ENCODE measurements at places on chromosomes 7 and 10.

DNA sequence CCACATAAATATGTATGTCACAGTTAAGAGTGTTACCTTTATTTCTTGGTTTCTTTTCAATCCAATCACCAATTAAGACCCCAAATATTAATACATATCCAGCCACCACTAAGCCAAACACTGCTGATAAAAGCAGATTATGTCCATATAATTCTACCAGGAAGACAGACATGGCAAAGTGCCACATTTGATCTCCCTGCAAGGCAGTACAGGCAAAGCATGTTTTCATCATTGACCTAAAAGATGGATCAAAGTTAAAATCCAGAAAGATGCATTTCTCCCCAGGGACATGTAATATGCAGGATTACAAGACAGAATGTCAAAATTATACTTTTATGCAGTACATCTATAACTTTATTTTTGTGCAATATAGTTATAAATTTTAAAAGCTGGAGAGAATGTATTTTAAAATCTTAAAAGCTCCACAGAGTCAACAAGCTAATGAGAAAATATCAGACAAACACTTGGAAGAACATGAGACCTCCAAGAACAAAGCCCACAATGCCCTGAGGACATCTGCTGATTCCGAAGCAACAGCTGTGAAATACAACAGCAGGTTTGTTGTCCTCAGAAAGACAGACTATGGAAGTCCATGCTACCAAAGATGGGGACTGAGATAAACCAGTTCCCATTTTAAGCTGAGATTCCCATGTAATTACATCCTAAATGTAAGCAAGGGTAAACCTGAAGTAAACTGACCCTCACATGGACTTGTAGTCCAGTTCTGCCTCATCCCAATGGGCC lies 54.5 kb upstream of the TOMM7 start:
- DNase-seq = no peak

- DNase-seq = no peak
These were observed 44.6 kb upstream of the DLG5 start for GRCh38 chr10:77970869-77971803.

DNA sequence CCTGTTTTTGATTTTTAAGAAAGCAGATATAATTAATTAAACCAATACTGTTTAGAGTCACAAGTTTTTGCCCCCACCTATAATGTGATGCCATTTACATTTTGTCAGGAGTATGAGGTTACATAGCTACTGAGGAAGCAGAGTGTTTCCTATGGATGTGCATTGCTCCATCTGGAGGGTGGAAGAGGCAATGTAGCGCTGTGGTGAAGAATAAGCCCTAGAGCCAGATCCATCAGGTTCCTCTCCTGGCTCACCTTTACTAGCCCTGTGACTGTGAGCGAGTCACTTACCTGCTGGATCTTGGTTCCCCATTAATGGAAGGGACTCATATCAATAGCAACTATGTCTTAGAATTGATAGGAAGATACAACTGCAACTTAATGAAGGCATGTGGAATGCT lies 216.0 kb downstream of the GPAM start:
- no peak for DNase-seq

DNA sequence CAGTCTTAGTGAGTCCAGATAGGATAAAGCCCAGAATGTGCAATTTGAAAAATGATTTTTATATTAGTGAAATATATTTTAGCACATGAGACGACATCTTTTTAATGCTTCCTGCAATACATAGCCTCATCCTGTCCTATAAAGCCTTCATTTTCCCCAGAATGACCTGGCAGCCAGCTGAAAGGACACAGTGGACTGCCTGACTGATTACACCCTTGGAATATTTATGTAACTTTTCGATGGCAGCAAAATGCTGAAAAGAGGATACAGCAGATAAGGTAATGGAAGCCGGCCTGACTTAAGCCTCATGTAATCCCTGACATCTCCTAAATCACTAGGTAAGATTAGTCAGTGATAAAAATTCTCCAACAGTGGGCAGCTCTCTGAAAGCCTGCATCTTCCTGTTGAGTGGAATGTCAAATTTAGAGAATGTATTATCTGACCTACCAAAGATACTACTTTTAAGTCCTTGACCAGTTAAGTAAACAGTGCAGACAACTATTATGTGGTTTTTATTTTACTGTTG lies 210.7 kb upstream of the STEAP1 start:
- DNase-seq = no peak

DNA sequence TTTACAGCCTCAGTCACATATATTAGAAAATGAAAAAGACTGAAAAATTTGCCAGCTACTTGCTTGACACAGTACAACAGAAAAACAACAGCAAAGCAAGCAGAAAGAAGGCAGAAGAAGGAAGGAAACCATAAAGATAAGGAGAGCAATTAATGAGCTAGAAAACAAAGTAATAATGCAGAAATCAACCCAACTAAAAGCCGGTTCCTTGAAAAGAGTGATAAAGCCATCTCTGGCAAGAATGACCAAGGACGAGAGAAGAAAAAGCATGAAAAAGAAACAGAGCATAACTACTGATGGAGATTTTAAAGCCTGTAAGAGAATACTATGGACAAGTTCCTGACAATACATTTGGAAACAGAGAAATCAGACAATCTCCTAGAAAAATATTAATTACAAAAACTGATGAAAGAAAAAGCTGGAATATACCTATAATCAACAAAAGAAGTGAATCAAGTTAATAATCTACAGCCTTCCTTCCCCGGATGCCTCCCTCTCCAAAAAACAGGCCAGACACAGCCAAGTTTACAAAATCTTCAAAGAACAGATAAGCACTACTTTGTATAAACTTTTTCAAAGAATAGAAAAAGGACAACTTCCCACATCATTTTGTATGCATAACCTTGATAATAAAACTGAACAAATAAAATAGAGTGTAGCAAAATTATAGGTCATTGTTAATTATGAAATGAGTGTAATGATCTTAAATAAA lies 204.0 kb downstream of the BAMBI start:
- no peak for DNase-seq

Data from stimulated activated CD4-positive, alpha-beta T cell treated with anti-CD3 and anti-CD28 coated beads, Interleukin-1b, Interleukin-23, amount 100 ng/mL, for 24 hours (primary cell).